ENCODE measurements at places on chromosomes 4 and X.
A peak's percentile ranks its signal among the peaks of the same experiment; 100 is the strongest.

DNA sequence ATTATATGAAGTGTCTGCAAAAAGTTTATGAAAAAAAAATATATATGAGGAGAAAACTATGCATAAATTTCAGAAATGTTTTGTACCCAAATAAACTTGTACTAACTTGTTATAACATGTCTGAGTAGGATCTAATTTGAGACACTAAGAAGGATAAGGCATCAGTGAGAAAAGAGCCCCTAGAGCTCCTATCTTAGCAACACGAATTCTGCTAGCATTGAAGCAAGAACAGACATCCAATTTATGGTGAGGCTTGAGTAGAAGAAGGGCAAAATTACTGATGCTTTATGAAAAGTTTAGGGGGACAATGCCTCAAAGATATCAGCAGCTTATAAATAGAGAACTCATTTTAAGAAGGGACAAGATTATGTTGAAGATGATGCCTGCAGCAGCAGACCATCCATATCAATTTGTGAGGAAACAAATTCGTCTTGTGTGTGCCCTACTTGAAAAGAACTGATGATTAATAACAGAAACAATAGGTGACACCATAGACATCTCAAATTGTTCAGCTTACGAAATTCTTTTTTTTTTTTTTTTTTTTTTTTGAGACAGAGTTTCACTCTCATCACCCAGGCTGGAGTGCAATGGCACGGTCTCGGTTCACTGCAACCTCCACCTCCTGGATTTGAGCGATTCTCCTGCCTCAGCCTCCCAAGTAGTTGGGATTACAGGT lies 35.7 kb upstream of the ADAM29 start:
- no peak for DNase-seq

DNA sequence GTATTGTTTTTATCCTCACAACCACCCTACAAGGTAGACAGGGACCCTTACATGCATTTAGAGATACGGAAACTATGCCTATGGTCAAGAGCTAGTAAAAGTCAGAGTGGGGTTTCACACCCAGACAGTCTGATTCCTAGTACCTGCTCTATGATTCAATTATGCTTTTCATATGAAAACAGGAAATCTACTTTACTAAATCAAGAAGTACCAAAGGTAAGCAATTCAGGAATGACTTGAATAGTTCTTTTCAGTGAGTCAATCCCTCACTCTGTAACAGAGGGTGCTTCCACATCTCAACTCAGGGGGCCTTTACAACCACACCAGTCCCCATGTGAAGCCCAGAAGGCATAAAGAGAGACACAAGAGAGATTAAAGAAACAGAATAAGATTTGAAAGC lies 191.4 kb downstream of the PPP3CA start:
- DNase-seq, result peak; percentile 10

DNA sequence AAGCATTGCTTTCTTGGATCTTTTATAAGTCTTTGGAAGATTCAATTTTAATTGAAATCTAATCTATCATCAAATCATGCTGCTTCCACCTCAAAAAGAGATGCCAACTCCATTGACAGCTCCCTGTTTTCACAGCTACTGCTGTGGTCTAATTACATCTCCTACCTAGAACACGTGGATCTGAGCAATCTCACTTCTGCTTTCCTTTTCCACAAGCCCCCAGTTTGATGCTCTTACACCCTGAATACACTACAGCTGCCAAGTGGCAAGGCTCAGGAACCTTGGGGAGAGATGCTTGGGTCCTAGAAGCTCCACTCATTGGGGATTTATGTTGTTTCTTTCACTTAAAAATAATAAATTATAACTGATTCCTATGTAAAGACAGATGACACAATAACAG lies 172.0 kb downstream of the CFAP299 start:
- DNase-seq, result no peak

GRCh38 chr4:81446634-81447033 lies 25.1 kb downstream of the RASGEF1B start:
- DNase-seq, result no peak

GRCh38 chrX:85244450-85245211 lies 840 bp downstream of the ZNF711 start:
- DNase-seq, result no peak
